A549 treated with CpdA at 1 μM for 4 hours (cell line): ENCODE measurements at places on chromosomes 6 and 20. TPM values are rescaled to one million over a fixed set of nuclear protein-coding genes. Genes with fewer than 3 reads are reported as not detected.

HDGFL1 gene
- total RNA-seq = not detected in 5 replicates

TAGAP gene
- not detected in 5 replicates for total RNA-seq

DAAM2 gene
- 0.01 to 0.06 TPM in 2 of 5 replicates, not detected in the others for total RNA-seq

TPD52L1 gene
- total RNA-seq = 42.4 to 51.4 TPM (median 42.9 TPM) in 5 replicates

UBE2V1 gene
- 112 to 154 TPM (median 116 TPM) in 5 replicates for total RNA-seq

ADGRF4 gene
- total RNA-seq = 6.1 to 8.6 TPM (median 6.8 TPM) in 5 replicates

DSN1 gene
- 23.4 to 31.5 TPM (median 26.1 TPM) in 5 replicates for total RNA-seq

LTA gene
- 0.08 to 0.13 TPM (median 0.10 TPM) in 3 of 5 replicates, not detected in the others for total RNA-seq

PRKN gene
- 0.07 to 0.10 TPM in 2 of 5 replicates, not detected in the others for total RNA-seq

EYA2 gene
- 2.6 to 4.0 TPM (median 3.2 TPM) in 5 replicates for total RNA-seq

ULBP1 gene
- total RNA-seq = 0.73 to 1.2 TPM (median 0.97 TPM) in 5 replicates

OOEP gene
- total RNA-seq = not detected in 5 replicates

HBS1L gene
- total RNA-seq = 28.9 to 40.4 TPM (median 32.3 TPM) in 5 replicates

OTOR gene
- not detected in 5 replicates for total RNA-seq

SHLD1 gene
- 5.9 to 7.9 TPM (median 7.2 TPM) in 5 replicates for total RNA-seq

PRDM1 gene
- total RNA-seq = 3.1 to 4.5 TPM (median 4.2 TPM) in 5 replicates

TRIM15 gene
- 0.29 TPM in 1 of 5 replicates, not detected in the others for total RNA-seq

GTSF1L gene
- total RNA-seq = not detected in 5 replicates

PLAGL2 gene
- 11.9 to 13.8 TPM (median 13.0 TPM) in 5 replicates for total RNA-seq

PRL gene
- total RNA-seq = not detected in 5 replicates

AVP gene
- not detected in 5 replicates for total RNA-seq

PPP1R14C gene
- 0.67 to 0.83 TPM (median 0.79 TPM) in 5 replicates for total RNA-seq

GGTLC1 gene
- not detected in 5 replicates for total RNA-seq

CST3 gene
- 206 to 378 TPM (median 367 TPM) in 5 replicates for total RNA-seq
